ENCODE measurements at places on chromosomes 6 and 20. TPM values are rescaled to one million over a fixed set of nuclear protein-coding genes. Genes with fewer than 3 reads are reported as not detected.

Gene CCR6
- total RNA-seq, result not detected

Gene OGFRL1
- total RNA-seq, result 13.1 TPM

Gene FOXO3
- 38.6 TPM for total RNA-seq

Gene DNMT3B
- total RNA-seq, result 0.44 TPM

Gene KIAA1755
- total RNA-seq, result 8.1 TPM

Gene BFSP1
- 0.41 TPM for total RNA-seq

Gene HTR1E
- total RNA-seq, result not detected

Gene PAX1
- total RNA-seq, result not detected

Gene HLA-DOB
- total RNA-seq, result 0.24 TPM

Gene SCUBE3
- total RNA-seq, result 0.13 TPM

Gene GHRH
- 10.7 TPM for total RNA-seq

Gene FNDC11
- not detected for total RNA-seq

Gene MCCD1
- not detected for total RNA-seq

Gene TENT5A
- 30.0 TPM for total RNA-seq

Gene MRAP2
- 1.2 TPM for total RNA-seq

Gene ANKRD66
- total RNA-seq, result not detected

Gene CASS4
- 0.80 TPM for total RNA-seq

Gene HDGFL1
- total RNA-seq, result not detected

Gene C20orf202
- total RNA-seq, result 0.24 TPM

Gene TP53INP2
- 117 TPM for total RNA-seq

Gene WFDC5
- not detected for total RNA-seq

Gene PNPLA1
- not detected for total RNA-seq
